ENCODE measurements at places on chromosomes 2 and 18.

- no peak for DNase-seq
These were observed 30.4 kb upstream of the INHBB start for GRCh38 chr2:120315367-120316033.

GRCh38 chr2:192773044-192773443 lies 578.3 kb upstream of the TMEFF2 start:
- DNase-seq, result no peak

DNA sequence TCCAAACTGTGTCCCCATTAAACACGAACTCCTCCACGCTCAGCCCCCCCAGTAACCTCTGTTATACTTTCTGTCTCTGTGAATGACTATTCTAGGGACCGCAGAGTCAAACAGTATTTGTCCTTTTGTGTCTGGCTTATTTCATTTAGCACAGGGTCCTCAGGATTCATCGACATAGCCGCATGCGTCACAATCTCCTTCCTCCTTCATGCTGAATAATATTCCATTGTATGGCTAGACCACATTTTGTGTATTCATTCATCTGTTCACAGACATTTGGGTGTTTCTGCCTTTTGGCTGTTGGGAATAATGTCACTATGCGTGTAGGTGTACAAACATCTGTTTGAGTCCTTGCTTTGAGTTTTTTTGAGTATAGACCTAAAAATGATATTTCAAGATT lies 80.9 kb downstream of the SH3RF3 start:
- no peak for DNase-seq

DNA sequence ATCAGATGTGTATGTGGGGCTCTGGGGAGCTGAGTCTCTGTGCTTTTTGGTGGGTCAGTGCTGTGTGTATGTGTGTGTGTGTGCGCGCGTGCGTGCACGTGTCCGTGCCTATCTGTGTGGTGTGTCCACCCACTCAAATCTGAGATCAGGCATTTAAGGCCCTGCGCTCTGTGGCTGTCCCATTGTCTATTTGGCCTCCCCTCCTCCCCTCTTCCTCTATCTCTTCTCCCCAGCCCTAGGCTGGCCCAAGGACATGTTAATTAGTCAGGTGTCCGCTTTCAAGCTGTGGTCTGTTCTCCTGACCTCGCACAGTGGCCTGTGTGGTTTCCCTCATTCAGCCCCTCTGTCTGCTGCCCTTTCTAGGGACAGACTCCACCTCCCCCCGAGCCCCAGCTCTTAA lies 136.4 kb downstream of the DYSF start:
- DNase-seq, result no peak

DNA sequence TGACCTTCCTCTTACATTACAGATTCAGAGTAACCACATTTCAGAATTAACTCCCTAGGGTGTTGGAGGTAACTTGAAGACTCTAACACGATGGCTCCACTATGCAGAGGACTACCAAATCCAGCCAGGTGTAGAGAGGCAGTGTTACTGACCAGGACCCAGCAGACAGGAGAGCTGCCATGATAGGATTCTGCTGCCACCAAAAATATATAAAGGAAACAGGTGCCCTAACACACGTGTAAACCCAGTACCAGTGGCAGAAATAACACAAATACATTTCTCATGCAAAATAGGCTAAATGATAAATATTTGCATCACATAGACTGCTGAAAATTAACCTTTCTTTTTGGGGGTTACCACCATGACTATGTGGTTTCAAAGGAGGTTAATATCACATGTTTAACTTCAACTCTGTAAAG lies 7.0 kb downstream of the ZBTB14 start:
- no peak for DNase-seq

DNA sequence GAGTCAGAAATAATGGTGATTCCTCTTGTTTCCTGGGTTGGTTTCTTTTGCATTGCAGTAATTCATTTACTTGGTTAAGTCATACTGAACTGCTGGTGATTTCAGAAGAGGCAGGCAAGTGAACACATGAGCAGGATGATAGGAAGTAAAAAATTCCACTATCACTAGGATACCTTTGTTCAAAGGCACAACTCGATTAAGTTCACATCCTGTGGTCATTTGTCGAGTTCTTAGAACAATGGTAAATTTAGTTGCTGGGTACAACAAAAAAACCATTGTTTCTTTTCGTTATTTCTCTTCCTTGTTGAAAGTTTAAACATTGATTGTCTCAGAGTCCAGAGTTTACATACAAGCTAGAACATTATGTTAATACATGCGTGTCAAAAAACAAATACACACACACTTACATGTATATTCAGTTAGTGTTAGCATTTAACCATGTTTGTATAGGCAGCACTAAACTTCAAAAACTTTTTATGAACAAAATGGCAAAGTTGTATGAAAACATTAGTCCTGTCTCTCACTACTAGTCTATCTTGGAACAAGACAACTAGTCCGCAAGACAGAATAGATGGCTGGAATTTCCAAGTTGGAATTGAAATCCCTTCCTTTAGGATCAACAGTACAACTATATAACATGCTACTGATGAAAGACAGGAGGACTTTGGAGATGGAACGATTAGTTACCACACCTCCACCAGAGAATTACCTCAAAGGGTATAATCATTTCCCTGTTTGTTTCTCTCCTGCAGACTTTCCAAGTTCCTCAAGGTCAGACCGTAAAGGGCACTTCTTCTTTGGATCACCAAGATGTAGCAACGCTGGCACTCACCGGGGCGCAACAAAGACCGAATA lies 26.2 kb downstream of the STK39 start:
- DNase-seq, result no peak

- DNase-seq, result no peak
These were observed 19.3 kb downstream of the SPRED2 start for GRCh38 chr2:65413106-65413505.

DNA sequence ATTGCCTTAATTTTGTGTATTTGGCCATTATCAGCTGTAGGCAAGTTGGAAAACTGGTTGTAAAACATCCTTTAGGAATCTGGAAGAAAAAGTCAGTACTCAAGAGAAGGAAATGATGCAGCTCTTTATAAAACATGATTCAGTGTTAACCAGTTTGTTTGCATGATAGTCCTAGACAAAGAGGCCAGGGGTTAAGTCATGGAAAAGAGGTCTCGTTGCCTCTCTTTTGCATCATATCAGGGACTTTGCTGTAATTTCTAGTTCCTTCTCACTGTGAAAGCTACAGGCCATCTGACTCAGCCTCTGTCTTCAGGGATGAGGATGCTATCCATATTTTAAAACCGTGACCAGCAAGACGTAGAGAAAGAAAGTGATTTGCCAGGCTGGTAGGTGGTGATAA lies 38.0 kb downstream of the NPAS2 start:
- DNase-seq, result no peak

GRCh38 chr2:220513573-220514288 lies 886.3 kb downstream of the SLC4A3 start:
- no peak for DNase-seq

DNA sequence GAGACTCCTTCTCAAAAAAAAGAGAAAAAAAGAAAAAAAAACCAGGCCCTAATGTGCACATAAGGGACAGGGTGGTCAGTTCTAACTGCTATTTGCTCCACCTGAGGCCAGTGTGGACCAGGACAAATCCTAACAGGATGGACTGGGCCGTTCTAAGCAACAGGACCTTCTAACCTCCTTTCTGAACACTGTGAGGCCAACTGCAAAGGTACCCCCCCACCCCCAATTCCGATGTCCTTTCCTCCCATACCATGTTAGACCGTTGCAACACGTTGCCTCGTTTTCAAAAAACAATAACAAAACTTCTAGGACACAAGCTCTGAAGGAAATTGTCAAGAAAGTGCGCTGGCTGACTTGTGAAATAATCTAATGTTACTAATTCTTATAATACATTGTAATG lies 1.2 kb downstream of the THAP4 start:
- DNase-seq, result no peak

GRCh38 chr2:12302140-12302539 lies 414.6 kb upstream of the TRIB2 start:
- peak; percentile 48 for DNase-seq

- DNase-seq, result no peak
These were observed 142.3 kb upstream of the TANK start for GRCh38 chr2:161017780-161018470.

DNA sequence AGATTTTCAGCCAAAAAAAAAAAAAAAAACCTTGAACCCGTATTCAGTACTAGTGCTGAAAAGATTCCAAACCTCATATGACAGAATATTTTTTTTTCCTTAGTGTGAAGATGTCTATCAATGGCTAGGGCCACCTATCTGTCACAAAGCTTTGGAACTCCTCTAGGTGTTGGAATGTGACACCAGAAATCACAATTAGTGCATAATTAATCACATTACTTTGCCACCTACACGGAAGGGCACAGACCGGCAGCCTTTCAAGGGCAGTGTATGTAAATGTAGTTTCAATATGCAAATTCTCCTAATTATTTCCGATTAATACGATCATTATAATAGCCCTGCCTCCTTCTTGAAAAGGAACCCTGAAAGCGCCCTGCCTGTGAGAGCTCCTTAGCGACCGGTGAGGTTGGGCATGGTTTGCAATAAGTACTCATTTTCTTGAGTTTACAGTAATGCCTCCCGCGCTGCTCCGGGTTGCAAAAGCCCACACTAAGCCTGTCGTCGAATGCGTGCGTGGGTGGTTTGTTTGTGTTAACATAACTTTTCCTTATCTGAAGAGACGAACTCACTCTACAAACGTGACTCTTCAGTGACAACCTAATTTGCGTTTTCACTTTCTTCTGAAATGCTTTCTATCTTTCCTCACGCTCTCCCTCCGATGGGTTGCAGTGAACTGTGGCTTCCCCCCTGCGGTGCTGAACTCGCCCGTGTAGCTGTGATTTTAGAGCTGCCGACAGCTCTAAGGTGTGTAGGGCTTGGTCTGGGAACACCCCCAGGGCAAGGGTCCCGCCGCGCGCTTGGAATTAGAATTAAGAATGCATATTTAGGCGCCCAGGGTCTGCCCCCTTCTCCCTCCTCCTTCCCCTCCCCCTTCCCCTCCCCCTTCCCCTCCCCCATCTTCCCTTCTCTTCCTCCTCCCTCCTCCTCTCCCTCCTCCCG lies 765 bp upstream of the ID2 start:
- DNase-seq, result peak; percentile 78

GRCh38 chr2:45946023-45946422 lies 294.5 kb downstream of the PRKCE start:
- no peak for DNase-seq

GRCh38 chr2:152427902-152428301 lies 92.9 kb downstream of the FMNL2 start:
- DNase-seq, result no peak

- no peak for DNase-seq
These were observed 62.8 kb downstream of the LDLRAD4 start for GRCh38 chr18:13281406-13281805.

DNA sequence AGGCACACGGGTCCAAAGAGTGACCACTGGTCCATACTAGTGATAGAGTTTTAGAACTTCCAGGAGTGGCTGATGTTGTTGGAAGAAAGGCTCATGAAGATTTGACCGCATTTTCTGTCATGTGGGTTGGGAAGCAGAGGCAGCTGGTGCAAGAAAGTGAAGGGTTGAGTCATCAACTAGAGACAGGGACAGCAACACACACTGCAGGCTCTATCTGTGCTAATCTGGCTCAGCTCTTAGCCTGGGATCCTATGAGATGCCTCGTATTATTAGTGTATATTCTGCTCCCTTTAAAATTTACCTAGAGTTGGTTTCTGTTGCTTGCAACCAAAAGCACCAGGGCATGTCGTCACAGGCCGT lies 2.5 kb upstream of the SH3RF3 start:
- no peak for DNase-seq

DNA sequence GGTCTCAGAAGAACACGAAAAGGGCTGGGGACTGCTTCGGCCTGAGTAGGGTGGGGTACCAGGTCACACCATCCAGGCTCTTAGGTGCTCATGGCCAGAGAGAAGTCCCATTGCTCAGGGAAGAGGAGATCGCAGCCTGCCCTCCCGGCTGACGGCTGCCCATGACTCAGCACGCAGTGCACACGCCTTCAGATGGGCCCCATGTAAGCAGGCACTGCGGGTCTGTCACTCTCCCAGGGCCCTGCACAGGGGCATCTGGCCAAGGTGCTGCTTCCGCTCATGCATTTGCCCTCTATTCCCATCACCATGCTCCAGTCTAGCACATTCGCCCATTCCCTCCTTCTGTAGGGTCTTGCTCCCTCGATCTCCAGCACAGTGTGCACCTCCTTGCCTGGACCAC lies 34.7 kb downstream of the SFXN5 start:
- no peak for DNase-seq

Data from activated naive CD4-positive, alpha-beta T cell treated with anti-CD3 and anti-CD28 coated beads, Interleukin-2, amount 10 ng/mL, durations not matched to agents 7 days and 5 days (primary cell).